GM03348 (cell line): ENCODE measurements at places on chromosomes 1 and 21.

DNA sequence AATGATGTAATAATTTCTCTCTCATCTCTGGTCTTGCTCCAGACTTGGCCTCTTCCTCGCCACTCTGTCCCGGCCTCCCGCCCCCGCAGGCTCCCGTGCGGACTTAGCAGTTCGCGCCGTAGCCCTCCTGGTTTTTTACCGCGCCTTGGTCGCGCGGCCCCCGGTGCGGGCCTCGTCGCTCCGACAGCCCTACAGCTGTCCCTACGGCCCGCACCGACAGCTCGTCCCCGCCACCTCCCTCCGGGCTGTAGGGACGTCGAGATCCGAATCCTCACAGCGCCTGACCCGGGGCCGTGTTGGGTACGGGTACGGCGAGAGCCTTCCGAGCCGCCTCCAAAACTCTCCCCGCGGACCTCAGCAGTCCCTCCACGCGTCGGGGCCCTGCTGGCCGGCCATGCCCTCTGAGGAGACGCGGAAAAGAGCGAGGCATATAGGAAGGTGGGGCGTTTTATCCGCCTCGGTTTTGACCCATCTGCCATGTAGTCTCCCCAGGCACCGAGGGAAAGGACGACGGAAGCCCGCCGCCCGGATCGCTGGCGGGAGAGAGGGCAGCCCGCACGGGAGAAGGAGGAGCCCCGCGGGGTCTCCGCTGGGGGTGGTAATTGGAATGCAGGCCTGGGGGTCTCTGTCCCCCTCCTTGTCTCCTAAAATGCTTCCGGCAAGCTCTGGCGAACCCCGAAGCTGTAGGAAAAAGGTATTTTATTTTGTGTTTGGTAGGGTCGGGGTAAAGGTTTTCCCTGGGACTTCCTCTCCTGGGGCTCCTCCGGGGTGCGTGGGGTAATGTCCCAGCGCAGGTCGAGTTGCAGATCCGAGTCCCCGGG is 3.3 kb downstream of the LHX4 start:
- DNase-seq, result no peak

DNA sequence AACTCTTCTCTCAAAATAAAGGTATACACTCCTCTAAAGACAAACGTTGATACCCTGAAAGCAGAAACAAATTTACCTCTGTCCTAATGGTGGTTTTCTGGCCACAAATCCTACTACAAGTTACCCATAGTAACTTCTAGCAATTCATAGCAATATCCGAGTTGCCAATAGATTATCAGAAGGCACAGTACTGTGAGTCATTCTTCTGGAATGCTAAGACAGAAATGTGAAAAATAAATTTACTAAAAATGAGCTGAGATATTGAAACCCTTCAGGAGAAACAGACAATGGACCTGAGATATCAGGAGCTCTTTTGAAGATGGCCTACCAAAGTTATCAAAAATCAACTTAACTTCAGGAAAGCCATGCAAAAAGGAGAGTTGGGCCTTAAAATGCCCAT is 715.0 kb upstream of the ADAMTS5 start:
- DNase-seq, result peak; percentile 22

DNA sequence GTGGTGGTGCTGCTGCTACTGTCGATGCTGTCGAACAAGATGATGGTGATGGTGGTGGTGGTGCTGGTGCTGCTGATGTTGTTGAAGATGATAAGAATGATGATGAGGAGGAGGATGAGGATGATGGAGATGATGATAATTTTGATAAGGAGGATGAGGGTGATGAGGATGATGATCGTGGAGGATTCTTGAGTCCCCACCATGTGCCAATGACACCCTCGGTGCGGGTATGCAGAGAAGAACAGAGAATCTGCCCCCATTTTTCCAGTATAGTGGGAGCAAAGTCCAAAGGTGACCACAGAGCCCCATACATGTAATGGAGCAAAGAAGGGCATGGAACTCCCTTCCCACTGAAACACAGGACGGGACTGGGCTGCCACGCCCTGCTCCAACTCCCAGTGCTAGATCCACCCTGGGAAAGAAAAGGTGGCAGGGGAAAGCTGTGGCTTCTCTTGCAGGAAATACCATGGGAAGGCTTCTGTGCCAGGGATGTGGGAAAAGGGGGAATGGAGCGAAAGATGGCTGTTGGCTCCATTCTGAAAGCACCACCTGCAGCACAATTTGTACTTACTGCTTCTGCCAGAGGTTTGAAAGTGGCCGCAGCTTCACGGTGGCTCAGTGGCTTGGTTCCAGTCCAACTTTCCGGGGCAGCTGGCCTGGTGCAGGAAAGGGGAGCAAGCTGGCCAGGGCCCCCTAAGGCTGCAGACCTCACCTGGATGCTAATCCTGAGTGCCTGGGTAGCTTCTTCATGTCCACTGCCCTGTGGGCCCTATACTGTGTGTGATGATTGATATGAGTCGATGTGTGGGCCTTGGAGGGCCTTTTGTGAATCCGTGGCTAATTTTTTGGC is 387.2 kb upstream of the VAMP3 start:
- no peak for DNase-seq

- no peak for DNase-seq
Observed at GRCh38 chr1:240254006-240254405, 162.3 kb downstream of the FMN2 start.

DNA sequence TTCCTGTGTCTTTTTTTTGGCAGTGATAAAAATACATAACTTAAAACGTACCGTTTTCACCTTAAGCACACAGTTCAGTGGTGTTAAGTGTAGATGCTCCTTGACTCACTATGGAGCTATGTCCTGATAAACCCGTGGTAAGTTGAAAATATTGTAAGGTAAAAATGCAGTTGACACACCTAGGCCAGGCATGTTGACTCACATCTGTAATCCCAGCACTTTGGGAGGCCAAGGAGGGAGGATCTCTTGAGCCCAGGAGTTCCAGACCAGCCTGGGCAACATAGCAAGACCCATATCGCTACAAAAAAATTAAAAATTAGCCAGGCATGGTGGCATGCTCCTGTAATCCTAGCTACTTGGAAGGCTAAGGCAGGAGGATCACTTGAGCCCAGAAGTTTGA is 73.6 kb upstream of the COG2 start:
- DNase-seq, result no peak
